Eye (tissue), 1 donor: ENCODE measurements at places on chromosomes 3 and 15.

DNA sequence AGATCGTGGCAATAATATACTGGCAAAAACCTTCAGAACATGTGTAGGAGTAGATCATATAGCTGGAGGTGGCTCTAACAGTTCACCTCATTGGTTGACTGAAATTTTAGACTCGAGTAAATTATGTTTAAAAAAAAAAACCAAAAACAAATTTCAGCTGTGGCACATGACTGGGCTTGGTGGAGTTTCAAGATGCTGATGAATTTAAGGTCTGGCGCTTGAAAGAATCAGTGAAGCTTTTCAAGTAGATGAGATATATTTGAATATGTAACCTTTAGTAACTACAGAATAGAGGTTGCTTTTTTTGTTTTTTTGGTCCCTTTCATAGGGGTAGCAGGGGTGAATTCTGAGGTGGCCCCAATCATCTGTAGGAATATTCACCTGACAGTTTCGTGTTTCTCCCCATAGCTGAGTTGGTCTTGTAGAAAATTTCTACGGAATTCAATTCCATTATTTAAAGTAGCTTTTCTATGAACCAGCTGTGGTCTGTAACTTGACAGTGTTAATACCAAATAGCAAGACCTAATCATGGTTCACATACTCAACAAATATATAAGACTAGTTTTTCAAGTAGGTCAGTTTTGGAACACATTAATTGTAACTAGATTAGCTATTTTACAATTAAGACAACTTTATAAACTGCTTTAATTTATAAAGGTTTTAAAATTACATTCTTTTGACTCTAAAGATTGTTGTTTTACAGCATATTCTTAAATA is 65.6 kb downstream of the MAP4 start:
- no peak for DNase-seq

- no peak for DNase-seq
Observed at GRCh38 chr3:54374214-54374852, 252.0 kb downstream of the CACNA2D3 start.

GRCh38 chr15:51796847-51797401 is 32.5 kb upstream of the TMOD3 start:
- peak; percentile 28 for DNase-seq

DNA sequence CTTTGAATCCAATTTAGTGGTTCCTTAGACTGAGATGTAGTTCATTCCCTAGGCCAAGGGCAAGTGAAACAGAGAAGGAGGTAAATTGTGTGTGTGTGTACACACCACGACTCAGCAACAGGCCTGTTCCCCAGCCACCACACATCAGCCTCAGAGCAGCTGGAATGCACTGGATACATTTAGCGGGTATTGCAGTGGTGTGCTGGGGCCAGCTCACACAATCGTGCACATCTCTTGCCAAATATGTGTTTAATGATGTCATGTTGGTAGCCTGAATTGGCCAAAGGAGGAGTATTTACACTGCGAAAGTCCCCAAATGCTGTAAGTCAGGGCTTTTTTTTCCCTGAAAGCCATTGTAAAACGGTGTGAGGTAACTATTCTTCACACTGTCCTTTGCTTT is 82.3 kb downstream of the RBPMS2 start:
- no peak for DNase-seq

DNA sequence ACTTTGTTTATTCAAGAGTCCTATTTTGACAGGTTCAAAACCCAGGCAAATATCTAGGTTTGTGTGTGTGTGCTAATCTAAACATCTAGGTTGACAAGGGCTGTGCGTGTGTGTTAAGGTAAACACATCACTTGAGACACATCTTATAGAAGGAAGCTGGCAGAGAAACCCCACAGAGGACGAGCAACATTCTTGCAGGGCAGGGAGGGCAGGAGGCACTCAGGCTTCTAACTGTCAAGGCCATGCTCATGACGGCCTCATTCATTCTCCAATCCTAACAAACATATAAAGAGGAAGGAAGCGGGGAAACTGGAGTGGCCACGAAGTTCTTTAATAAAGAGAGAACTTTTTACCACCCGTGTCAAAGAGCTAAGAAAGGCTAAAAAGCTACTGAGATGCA is 43.4 kb downstream of the SLCO2A1 start:
- no peak for DNase-seq
